ENCODE measurements at places on chromosomes 11 and 22.

DNA sequence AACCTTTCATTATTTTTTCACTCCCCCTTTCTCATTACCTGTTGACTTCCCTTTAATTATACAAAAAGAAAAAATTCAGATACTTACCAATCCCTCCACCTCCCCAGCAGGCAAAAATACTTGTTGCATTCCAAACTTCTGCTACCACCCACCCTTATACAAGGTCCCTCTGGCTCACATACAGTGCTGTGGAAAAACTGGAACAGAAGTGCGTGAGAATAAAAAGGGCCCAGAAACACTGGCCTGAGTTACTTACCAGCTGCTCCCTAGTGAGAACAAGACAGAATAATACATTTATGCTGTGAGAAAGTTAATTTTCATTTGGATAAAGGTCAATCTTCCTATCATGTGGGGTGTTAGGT is 46.9 kb upstream of the RAPSN start:
- DNase-seq = no peak

DNA sequence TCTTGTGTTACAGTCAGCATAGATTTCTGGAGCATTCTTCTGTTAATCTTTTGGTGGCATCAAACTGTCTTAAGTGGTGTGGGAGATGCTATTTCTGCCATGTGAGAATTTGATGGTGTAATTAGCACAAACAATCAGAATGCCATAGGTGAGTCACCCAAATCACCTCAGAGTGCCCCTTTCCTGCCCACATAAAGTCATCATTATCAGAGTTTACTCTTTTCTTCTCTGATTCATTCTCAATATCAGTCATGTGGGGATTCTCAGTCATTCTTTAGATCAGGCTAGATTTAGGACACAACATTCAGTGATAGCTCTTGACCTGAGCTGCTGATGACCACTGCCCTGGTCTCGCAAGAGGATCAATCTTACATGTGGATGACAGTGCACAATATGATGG is 23.7 kb upstream of the MS4A6A start:
- no peak for DNase-seq

DNA sequence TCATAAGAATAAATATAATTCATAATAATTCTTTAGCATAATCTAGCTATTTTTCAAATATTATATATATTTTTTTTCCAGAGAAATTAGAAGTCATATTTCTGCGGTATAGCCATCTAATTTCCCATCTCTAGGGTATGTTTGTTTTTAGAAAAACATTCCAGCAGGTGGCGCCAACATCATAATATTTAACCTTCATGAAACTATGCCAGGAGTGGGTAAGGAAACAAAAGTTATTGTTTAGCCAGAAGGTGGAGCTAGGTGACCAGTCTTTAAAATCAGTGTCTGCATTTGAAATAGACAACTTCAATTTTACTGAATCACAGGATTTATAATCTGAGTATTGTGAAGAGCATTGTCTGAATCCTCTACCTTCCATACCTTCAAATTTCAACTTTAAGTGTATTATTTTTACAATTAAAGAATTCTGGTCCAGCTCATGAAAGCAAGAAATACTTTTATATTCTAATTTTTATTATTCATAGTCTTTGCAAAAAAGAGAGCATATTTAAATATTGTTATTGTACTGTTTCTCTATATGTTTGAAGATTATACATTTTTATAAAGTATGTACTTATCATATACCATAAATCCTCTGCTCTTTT is 15.7 kb upstream of the CCDC179 start:
- peak; percentile 86 for DNase-seq

- no peak for DNase-seq
Observed at GRCh38 chr11:62264004-62264403, 6.0 kb upstream of the SCGB2A2 start.

- DNase-seq = no peak
Observed at GRCh38 chr11:81839976-81840375, 893.7 kb downstream of the FAM181B start.

GRCh38 chr22:46796566-46797195 is 34.2 kb downstream of the TBC1D22A start:
- no peak for DNase-seq

DNA sequence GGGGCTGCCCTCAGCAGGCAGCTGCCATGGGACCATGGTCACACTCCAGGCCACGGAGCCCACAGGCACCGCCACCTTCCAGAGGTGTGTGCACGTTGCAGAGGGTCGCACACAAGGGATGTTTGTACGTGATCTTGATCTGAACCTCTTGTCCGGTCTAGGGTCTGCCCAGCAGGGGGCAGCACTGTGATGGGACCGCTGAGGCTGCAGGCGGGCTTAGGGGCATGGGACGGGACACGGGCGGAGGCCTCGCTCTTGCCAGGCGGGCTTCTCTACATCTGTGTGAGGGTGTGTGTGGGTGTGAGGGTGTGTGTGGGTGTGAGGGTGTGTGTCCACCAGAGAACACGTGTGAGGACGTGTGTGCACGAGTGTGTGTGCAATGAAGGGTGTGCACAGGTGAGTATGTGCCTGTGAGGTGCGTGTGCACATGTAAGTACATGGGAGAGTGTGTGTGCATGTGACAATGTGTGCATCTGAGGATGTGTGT is 52.4 kb downstream of the CACNA1I start:
- peak; percentile 51 for DNase-seq

GRCh38 chr11:27052668-27053067 is 12.1 kb downstream of the BBOX1 start:
- DNase-seq = no peak

Measured in suppressor macrophage treated with lipopolysaccharide for 1 hour (primary cell).